ENCODE measurements at places on chromosomes 2 and 18.
A peak's percentile ranks its signal among the peaks of the same experiment; 100 is the strongest.

DNA sequence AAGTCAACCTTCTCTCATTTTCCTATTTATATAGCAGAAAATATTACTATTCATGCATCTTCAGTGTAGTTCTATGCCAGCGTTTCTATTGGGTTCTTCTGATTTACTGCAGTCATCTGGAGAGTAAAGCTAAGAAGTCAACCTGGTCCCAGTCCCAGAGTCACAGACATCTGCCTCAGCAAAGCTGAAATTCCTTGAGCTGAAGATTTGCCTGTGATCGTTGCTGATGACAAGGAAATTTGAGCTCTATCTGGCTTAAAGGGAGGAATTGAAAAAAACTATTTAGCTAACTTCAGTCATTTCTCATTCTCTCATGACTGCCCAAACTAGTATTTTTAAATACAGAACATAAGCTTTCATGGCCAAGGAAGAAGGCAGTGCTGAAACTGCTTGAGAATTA lies 45.7 kb downstream of the RND3 start:
- no peak for DNase-seq

DNA sequence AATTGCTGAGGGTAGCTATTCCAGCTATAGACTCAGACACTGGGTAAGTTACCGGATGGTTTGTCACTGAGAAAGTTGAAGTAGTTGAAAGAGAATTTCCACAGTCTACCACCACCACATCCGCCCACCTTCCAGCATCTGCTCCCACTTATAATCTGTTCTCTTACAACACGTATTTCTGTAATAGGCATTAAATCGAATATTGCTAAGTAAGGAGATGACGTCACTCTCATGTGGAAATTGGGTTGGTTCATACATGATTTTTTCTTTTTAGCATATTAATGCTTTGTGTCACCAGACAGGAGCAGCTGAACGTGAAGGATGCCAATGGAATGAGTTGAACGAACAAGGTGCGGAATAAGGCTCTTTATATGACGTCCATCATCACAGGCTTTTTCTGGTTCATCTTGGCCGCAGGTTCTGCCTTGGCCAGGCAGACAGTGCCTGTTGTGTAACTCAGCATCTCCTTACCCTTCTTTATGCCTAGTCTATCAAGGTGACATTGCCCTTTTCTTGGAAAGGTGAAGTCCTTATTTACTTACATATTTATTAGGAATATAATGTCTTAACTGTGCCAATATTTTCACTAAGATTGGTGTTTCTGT lies 45.9 kb downstream of the THUMPD2 start:
- DNase-seq, result no peak

- DNase-seq, result no peak
Measured at GRCh38 chr18:59505356-59505755, 146.3 kb upstream of the LMAN1 start.

GRCh38 chr2:79824086-79824786 lies 311.4 kb downstream of the CTNNA2 start:
- DNase-seq, result no peak

GRCh38 chr2:170394641-170395387 lies 216.9 kb downstream of the MYO3B start:
- DNase-seq, result peak; percentile 17

GRCh38 chr2:234363647-234364294 lies 133.1 kb downstream of the ARL4C start:
- no peak for DNase-seq
